Activated CD8-positive, alpha-beta memory T cell treated with anti-CD3 and anti-CD28 coated beads, Interleukin-2, amount 10 ng/mL, durations not matched to agents 7 days and 5 days (primary cell): ENCODE measurements at places on chromosomes 7 and 10. TPM values are rescaled to one million over a fixed set of nuclear protein-coding genes. Genes with fewer than 3 reads are reported as not detected.

GRCh38 chr7:105189859-105190492 is 176.0 kb downstream of the KMT2E start:
- peaks cover 10% of the 10 kb centered on the region for H3K36me3 ChIP-seq
- H3K27ac ChIP-seq, result no peak overlapping the region
- DNase-seq, result no peak
- H3K4me3 ChIP-seq, result no peak overlapping the region

DNA sequence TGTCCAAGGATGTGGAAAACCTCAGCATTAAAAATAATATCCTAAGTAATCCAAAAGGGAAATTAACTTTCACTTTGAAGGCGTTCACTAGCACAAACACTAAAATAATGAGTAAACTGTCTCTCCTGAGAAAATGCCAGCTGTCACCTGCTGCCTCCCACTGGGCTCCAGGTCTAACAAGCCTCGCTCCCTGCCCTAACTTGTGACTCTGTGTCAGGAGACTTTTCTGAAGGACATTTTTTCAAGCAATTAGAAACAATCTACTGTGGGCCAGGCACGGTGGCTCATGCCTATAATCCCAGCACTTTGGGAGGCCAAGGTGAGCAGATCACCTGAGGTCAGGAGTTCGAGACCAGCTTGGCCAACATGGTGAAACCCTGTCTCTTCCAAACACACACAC is 72.8 kb upstream of the GLCCI1 start:
- no peak overlapping the region for H3K4me3 ChIP-seq
- H3K4me1 ChIP-seq, result no peaks in the 10 kb centered on the region
- no peak overlapping the region for H3K27ac ChIP-seq
- peaks cover 4% of the 10 kb centered on the region for H3K36me3 ChIP-seq

DNA sequence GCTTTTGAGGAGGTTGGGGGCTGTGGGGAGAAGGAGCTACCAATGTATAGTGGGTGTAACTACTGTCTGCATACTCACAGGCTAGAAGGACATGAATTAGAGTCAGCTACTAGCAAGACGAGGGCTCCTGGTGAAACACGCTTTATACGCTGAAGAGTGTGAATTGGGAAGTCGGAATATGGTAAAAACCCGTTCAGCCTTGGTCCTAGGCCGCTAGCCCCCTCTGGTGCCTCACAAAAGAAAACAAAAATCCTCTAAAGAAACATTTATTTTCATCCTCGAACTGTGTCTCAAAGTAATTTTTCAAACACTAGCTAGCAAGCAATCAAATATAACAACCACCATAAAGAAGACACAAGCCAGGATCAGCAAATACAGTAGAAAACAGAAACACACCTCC is 338.1 kb upstream of the SEMA3C start:
- H3K27ac ChIP-seq, result no peak overlapping the region
- H3K27me3 ChIP-seq, result no peaks in the 10 kb centered on the region
- H3K4me3 ChIP-seq, result no peak overlapping the region
- no peak for DNase-seq
- no peaks in the 10 kb centered on the region for H3K36me3 ChIP-seq

DNA sequence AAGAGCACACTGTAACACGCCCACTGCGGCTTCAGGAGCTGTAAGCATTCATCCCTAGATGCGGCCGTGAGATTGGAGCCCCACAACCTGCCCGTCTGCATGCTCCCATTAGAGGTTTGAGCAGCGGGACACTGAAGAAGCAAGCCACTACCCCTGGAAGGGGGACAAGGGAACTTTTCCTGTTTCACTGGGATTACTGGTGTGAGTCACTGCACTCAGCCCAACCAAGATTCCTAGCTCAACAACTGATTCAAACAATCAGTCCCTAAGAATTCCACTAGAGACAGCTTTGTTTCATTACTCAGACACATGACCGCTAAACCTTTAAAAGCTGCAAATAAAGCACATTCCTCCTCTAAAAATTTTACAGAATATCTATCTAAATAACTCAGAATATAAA is 69.8 kb downstream of the ORC5 start:
- peaks cover 5% of the 10 kb centered on the region for H3K4me1 ChIP-seq
- H3K27ac ChIP-seq, result no peak overlapping the region
- peaks cover 10% of the 10 kb centered on the region for H3K36me3 ChIP-seq
- DNase-seq, result no peak
- no peak overlapping the region for H3K4me3 ChIP-seq

DNA sequence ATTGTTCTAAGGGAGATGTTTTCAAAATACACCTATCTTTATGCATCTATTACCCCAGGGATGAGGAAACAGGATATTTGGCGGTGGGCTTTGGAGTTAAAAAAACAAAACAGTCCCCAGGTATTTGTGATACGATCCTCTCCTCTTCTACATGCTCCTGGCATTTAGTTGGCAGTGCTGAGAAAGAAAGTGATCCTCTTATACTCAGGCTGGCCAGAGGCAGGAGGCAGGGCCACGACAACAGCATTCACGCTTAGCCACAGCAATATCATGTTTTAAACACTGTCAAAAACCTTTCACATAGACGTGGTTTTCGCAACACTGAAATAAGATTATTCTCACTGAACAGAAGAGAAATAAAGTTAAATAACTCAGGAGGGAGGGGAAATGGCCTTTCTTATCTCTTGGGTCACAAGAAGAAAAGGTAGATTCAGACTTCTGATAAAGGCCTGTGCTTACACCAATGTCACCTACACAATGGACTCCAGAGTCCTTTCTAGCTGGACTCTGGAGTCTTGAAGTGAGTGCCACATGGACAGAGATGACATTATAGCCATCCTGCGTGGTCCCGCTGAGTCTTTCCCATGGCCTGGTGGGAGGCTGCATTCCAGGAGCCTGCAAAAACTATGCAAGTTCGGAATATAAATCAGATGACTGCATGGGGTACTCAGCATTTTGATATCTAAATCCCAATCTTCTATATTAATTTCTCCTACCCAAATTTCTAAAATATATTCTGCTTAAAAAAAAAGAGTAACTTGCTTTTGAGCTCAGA is 88.7 kb downstream of the PIP4K2A start:
- H3K4me1 ChIP-seq, result peaks cover 84% of the 10 kb centered on the region
- peak overlapping the region; percentile 43 for H3K4me3 ChIP-seq
- peak overlapping the region; percentile 78 for H3K27ac ChIP-seq
- no peaks in the 10 kb centered on the region for H3K27me3 ChIP-seq
- DNase-seq, result no peak

DNA sequence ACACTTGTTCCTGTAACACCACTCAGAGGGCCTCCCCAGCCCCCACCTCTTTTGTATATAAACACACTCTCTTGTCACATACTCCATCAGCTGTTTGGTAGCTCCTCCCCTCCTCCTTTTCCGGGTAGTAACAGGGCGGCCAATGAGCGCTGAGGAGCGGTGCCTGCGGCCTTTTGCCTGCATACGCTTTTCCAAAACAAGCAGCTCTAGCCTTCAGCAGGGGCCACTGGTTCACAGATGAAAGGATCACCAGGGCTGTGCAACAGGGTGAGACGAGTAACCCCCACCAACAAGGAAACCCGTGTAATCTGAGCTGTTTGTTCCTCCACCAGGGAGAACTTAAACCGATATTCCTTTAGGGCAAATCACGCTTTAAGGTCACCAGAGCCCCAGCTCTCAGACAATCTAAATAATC is 3.9 kb downstream of the UBE2H start:
- no peak overlapping the region for H3K4me3 ChIP-seq
- H3K4me1 ChIP-seq, result peaks cover 10% of the 10 kb centered on the region
- peaks cover 12% of the 10 kb centered on the region for H3K36me3 ChIP-seq
- no peaks in the 10 kb centered on the region for H3K27me3 ChIP-seq

DNA sequence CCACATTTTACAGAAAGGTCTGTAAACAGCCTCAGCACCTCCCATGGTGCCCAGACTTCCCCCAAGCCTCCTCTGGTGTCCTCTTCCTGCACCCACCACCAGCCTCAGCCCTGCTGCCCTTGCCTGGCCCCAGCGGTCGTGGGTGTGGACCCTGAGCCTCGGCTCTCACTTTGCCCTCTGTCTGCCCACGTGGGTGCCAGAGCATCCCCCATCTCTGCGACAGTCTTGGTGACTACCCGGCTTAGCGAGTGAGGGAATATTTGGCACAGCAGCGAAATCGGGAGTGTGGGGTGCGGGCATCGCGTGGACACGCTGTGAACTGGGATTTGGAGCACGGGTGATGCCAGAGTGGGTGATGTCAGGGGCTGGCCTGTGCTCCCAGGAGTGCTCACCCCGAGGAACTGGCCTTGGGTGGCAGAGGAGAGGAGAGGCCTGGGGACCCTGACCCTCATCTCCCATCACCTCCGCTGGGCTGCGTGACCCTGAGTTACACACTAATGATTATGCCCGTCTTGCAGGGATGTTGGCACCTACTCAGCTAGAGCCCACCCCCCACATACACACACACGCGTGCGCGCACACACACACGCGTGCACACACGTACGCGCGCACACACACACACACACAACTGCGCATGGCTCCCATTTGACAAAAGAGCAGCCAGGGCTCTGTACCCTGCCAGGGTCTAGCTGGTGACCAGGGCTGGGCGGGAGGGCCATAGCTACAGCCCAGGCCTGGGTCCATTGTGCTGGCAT is 8.7 kb downstream of the ELFN1 start:
- peak; percentile 36 for DNase-seq
- peaks cover 18% of the 10 kb centered on the region for H3K27me3 ChIP-seq
- H3K27ac ChIP-seq, result no peak overlapping the region
- H3K4me3 ChIP-seq, result no peak overlapping the region
- no peaks in the 10 kb centered on the region for H3K4me1 ChIP-seq

GRCh38 chr10:33008499-33009243 is 50.6 kb upstream of the ITGB1 start:
- H3K27me3 ChIP-seq, result peaks cover 9% of the 10 kb centered on the region
- H3K36me3 ChIP-seq, result no peaks in the 10 kb centered on the region
- H3K4me1 ChIP-seq, result peaks cover 33% of the 10 kb centered on the region
- DNase-seq, result peak; percentile 73
- H3K27ac ChIP-seq, result no peak overlapping the region
- peak overlapping the region; percentile 50 for H3K4me3 ChIP-seq

- DNase-seq, result no peak
- no peak overlapping the region for H3K27ac ChIP-seq
- peaks cover 3% of the 10 kb centered on the region for H3K4me1 ChIP-seq
- no peak overlapping the region for H3K4me3 ChIP-seq
- peaks cover 41% of the 10 kb centered on the region for H3K27me3 ChIP-seq
Measured at GRCh38 chr7:50679218-50680007, 103.3 kb downstream of the GRB10 start.

GRCh38 chr10:1504286-1504685 is 233.0 kb downstream of the ADARB2 start:
- H3K4me3 ChIP-seq, result no peak overlapping the region
- H3K36me3 ChIP-seq, result no peaks in the 10 kb centered on the region
- H3K27ac ChIP-seq, result no peak overlapping the region
- no peak for DNase-seq
- no peaks in the 10 kb centered on the region for H3K4me1 ChIP-seq

DNA sequence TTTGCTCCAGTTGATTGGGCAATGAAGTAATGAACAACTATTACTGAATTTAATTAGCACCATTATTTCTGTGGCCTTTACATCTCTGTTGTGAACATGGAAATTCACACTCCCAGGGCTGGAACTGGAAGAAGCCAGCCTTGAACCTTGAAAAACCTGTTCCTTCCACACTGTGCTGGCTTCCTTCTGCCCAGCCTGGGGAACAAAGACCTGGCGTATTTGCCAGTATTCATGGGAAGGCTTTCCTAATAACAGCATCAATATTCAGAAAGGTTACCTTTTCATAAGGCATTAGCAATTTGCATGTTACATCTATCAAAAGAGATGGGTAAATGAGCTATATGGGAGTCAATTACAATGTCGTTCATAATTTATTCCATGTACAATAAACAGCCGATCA is 1.3 kb downstream of the C10orf90 start:
- DNase-seq, result no peak
- no peaks in the 10 kb centered on the region for H3K4me1 ChIP-seq

Gene FGFBP3
- 1.9 TPM for total RNA-seq

Gene ZP3
- 0.64 TPM for total RNA-seq

Gene CAMK2B
- total RNA-seq, result 0.63 TPM

Gene CHST3
- 0.05 TPM for total RNA-seq

Gene FAM241B
- 2.6 TPM for total RNA-seq

Gene CNTNAP2
- total RNA-seq, result not detected

Gene UPK3BL2
- total RNA-seq, result 11.6 TPM

Gene PRSS37
- not detected for total RNA-seq

Gene OPN1SW
- total RNA-seq, result not detected

Gene STN1
- 52.0 TPM for total RNA-seq

Gene TYSND1
- total RNA-seq, result 13.8 TPM

Gene WIPF3
- not detected for total RNA-seq

Gene TRIM73
- total RNA-seq, result 4.4 TPM
